Neural crest cell (in vitro differentiated cells): ENCODE measurements at places on chromosomes 1 and 21.

- DNase-seq = no peak
Measured at GRCh38 chr1:18110598-18110939, 3.0 kb downstream of the IGSF21 start.

GRCh38 chr1:185646202-185646683 lies 87.9 kb upstream of the HMCN1 start:
- peak; percentile 9 for DNase-seq

- DNase-seq = no peak
Measured at GRCh38 chr1:220786057-220786336, 716 bp upstream of the MTARC1 start.

- no peak for DNase-seq
Measured at GRCh38 chr1:47725511-47725991, 271.6 kb downstream of the TRABD2B start.

DNA sequence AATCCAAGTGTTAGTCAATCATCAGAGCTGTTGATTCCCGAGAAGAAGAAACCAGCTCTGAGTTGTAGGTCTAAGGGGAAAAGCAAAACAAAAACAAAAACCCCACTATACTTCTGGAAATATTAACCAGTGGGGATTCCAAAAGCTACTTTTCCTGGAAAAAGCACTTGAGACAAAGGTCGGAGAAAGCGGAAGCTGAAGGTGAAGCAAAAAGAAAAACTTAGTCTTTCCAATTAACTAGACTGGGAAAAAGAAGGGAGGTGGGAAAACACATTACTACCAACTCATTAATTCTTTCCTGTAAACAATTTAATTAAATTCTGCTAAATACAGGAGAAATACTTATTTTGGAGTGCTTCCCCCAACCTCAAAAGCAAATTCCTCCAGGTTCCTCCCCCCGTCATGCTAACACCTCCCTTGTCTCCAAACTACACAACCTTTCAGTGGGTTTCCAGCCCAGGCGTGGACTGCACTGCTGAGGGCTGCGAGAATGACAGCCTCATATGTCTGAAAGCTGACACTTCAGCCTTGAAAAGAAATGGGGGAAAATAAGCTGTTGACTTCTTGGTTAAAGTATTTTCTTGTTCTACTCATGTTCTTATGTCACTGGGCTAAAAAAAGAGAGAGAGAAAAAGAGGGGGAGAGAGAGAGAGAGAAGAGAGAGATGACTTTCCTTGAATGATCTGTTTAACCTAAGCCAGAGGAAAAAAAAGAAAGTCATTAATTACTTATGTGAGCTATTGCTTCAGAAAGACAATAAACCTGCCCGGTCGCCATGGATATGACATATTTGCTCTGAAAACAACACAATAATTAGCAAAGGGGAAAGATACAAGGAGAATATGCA lies 5.1 kb downstream of the CASZ1 start:
- no peak for DNase-seq

DNA sequence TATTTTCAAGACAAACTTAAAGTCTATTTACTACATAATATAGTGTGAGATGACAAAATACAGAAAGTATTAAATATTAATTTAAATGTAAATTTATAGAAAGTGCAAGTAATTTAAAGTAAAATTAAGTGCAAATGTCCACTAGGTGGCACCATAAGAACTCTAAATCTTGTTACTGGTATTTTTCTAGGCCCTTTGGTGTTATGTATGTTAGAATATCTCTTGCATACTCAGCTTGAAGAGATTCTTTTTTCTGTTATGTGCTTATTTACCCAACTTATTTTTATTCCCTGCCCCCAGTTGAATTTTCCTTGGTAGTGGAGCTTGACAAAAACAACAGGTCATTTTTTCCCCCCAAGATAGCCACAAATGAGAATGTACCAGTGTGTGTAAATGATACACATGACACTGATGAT lies 71.5 kb downstream of the RPS6KC1 start:
- no peak for DNase-seq
